ENCODE measurements at places on chromosomes 13 and 19.

DNA sequence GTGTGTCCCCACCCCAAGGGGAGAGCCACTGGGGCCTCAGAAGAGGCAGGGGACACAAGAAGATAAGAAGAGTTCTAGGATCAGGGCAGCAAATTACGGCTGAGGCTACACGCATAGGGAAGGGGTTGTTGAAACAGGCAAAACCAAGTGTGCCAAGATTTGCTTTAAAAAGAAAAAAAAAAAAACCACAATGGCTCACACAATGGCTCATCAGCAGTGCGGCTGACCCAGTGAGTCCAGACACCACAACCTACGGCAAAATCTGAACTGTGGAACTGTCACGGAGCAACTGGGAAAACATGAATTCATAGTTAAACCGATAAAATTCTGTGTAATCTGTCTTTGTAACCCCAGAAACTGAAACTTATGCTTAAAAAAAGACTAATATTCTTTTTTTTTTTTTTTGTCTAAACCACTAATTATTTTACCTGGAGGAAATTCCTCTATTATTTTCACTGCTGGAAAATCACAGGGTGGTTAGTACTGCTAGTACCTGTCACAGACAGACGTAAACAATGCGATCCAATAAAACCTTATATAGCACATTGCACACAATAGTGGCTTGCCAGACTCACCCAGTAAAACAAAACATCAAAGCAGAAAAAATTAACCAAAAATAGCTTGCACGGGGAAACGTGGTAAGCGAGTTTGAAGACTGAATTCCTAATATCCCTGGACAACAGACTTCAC, 325.4 kb upstream of the TSHZ3 start:
- no peak for DNase-seq

GRCh38 chr13:31213651-31214289, 14.0 kb downstream of the B3GLCT start:
- DNase-seq: no peak

GRCh38 chr19:16359074-16359473, 34.4 kb downstream of the KLF2 start:
- no peak for DNase-seq

- no peak for DNase-seq
Observed at GRCh38 chr19:5417495-5418436, 37.5 kb upstream of the ZNRF4 start.

- no peak for DNase-seq
Observed at GRCh38 chr19:41288673-41289530, 21.1 kb upstream of the CCDC97 start.

DNA sequence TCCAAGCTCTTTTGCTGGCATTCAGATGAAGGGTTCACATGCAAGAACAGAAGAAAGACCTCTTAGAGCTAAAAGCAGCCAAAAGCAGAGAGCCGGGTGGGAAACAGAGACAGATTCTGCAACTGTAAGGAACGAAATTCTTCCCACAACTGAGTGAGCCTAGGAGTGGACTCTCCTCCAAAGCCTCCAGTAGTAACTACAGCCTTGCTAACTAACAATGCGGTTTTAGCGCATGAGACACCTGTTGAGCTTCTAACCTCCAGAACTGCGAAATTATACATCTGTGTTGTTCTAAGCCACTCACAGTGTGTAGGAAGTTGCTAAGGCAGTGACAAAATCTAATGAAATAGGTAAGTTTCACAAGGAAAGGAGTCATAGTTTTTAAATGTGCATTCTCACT, 98.1 kb upstream of the SLITRK1 start:
- DNase-seq: no peak

- no peak for DNase-seq
Observed at GRCh38 chr19:1206150-1206863, 729 bp downstream of the STK11 start.

- DNase-seq: no peak
Observed at GRCh38 chr13:55999709-56000108, 1141.0 kb upstream of the PRR20A start.

DNA sequence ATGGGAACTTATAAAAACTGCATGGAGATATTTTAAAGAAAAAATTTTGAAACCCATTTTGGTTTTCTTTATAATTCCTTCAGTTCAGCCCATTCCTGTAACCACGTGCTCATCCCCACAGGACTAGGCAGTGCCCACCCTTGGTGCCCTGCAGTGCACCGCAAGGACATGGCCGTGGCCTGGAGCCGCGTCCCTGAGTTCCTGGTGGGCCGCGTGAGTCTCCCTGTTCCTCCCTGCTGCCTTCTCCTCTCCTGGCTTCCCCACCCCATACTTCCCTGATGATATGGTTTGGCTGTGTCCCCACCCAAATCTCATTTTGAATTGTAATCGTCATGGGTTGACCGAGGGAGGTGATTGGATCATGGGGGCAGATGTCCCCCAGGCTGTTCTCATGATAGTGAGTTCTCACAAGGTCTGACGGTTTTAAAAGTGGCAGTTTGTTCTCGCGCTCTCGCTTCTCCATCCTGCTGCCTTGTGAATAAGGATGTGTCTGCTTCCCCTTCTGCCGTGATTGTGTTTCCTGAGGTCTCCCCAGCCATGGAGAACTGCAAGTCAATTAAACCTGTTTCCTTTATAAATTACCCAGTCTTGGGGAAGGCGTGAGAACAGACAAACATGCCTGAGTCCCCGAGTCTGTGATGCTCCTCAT, 31.6 kb upstream of the TFDP1 start:
- no peak for DNase-seq

DNA sequence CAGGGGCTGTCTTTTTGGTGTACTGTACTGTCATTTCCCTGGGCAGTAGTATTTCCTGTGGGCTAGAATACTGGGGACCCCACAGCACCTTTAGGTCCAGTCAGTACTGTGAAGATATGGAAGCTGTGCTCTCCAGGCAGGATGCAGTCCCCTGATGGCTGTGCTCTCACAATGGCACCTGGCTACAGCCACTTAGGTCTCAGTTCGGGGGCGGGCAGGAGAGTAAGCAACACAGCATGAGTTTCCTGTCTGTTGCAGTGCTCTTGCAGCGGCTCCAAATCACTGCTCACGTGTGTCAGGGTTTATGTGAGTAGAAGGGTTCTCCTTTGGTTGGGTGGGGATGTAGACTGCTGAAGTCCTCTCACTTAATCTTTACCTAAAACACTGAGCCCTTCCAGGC, 810.4 kb downstream of the DACH1 start:
- DNase-seq: no peak

DNA sequence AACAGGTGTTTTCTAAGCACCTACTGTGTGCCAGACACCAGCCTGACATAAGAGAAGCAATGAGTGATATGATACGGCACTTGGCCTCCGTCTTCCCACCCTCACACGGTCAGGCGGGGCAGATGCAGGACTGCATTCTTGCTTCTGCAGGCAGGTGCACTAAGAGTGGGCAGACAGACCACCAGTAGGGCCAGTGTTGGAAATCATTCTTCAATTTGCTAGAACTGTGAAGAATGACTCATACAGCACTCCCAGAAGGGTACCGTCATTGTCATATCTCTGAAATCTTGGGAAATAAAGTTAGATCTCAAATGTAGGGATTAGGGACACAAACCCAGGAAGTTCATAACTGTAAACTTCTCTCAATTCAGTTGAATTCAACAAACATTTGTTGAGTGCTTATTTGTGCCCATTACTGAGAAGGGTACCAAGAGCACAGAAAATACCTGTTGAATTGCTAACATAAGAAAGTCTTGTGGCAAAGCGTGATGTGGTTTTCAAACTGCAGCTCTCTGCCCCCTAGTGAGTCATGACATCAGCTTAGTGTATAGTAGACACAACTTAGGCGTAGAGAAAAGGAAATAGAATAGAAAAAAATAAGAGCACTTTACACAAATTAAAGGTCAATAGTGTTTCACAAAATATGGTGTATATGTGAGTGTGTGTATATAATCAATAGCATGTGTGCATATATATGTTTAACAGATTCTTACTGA, 76.1 kb downstream of the TEX26 start:
- no peak for DNase-seq

GRCh38 chr19:54191011-54191810, at the start of gene TSEN34:
TSEN34 (plus strand) TSS chr19:54191308; CDS start chr19:54191365, 57 bp downstream.
- peak; percentile 89 for DNase-seq

GRCh38 chr19:7919610-7920518, at the start of gene SNAPC2:
SNAPC2 (plus strand) TSS chr19:7920338; CDS start chr19:7920367, 29 bp downstream.
- DNase-seq: peak; percentile 97

DNA sequence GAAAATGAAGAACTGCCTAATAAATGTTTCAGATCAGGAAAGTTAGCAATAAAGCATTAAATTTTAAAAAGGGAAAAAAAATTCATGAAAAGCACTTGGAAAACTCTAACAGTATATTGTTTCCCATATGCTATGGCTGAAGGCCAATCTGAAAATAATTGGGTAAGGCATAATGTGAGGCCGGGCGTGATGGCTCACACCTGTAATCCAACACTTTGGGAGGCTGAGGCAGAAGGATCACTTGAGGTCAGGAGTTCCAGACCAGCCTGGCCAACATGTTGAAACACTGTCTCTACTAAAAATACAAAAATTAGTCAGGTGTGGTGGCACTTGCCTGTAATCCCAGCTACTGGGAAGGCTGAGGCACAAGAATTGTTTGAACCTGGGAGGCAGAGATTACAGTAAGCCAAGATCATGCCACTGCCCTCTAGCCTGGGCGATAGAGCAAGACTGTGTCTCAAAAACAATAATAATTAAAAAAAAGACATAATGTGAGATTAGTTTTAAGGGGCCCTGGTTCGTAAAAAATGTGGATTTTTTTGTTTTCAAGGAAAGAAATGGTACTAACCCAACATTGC, 15.2 kb downstream of the INTS6 start:
- DNase-seq: no peak

- DNase-seq: no peak
Observed at GRCh38 chr13:98581971-98582702, 5.2 kb upstream of the STK24 start.

DNA sequence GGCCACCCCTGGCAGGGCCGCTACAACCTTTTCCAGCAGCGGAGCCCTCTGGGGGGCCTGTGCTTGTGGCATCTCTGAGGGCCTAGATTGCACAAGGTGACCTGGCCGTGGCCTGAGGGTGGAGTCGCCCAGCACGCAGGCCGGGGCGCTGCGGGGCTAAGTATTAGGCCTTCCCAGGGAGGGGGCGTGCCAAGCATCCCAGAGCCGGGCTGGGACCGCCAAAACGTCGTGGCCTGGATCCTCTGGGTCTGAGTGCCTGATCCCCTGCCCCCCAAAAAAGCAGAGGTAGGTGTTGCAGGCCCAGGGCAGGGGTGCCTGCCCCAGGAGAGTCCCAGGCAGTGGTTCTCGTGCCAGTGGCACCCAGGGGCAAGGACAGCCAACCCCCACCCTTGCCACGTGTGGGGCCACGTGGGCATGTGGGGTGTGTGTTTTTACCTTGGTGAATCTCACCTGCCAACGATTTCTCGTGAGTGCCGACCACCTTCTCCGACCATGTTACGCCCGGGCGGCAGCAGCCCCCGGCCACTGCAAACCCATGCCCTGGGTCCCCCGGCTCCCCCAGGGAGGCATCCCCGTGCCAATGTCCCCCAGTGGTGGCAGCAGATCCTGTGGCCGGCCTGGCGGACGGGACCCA, 12.6 kb upstream of the GNA15 start:
- DNase-seq: no peak

- DNase-seq: no peak
Observed at GRCh38 chr13:53007872-53008271, 20.7 kb upstream of the OLFM4 start.

- DNase-seq: no peak
Observed at GRCh38 chr13:99687723-99688397, 186.6 kb downstream of the TM9SF2 start.

GRCh38 chr13:66519259-66519658, 710.9 kb downstream of the PCDH9 start:
- DNase-seq: no peak

- no peak for DNase-seq
Observed at GRCh38 chr13:23558675-23559536, 11.3 kb upstream of the TNFRSF19 start.

- no peak for DNase-seq
Observed at GRCh38 chr19:32917616-32917996, 48.0 kb upstream of the SLC7A9 start.

GRCh38 chr13:85970727-85971126, 171.5 kb upstream of the SLITRK6 start:
- DNase-seq: no peak

GRCh38 chr13:87080100-87080779, 590.9 kb upstream of the SLITRK5 start:
- no peak for DNase-seq

DNA sequence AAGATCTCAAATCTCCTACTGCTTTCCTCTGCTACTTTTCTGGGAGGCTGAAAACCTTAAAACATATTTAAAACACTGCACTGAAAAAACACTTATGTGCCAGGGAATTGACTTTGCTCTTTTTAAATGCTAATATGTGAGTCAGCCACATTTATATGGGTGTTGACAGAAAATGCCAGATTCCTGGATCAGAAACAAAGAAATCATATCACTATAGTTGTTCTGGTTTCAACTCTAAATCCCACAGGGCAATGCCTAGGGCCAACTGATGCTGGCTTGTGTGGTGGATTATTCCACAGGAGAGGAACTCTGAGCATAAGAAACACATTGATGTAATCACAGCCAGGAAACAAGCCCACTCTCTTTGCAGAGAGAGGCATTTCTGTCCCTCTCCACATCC, 1439.0 kb upstream of the SPRY2 start:
- DNase-seq: no peak

GRCh38 chr13:106440866-106441265, 94.6 kb downstream of the EFNB2 start:
- no peak for DNase-seq

DNA sequence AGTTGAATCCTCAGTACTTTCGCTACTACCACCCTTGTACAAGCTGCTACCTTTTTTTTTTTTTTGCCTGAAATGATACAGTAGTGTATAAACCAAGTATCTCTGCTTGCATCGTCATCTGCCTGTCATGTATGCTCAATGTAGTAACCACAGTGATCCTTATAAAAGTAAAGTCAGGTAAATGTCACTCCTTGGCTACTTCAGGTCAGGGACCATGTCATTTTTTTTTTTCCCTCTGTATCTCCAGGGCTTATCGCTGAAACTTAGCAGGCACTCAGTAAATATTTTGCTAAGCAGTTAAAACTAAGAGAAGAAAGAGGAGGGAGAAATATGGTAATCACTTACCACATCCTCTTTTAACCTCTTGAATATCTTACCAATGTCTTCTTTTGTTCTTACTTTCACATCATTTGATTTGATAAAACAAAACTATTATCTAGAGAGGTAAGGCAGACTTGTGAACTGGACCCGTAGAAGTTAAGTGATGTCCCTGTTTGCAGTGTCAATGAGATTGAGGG, 96.8 kb upstream of the KLF12 start:
- no peak for DNase-seq

GRCh38 chr19:17673937-17674799, 14.0 kb downstream of the UNC13A start:
- no peak for DNase-seq
